Activated effector memory CD4-positive, alpha-beta T cell treated with anti-CD3 and anti-CD28 coated beads, Interleukin-2, amount 50 U/mL, for 16 hours (primary cell): ENCODE measurements at places on chromosomes 11 and 22.

GRCh38 chr11:96010683-96011082 is 86.8 kb upstream of the MTMR2 start:
- no peak for DNase-seq

DNA sequence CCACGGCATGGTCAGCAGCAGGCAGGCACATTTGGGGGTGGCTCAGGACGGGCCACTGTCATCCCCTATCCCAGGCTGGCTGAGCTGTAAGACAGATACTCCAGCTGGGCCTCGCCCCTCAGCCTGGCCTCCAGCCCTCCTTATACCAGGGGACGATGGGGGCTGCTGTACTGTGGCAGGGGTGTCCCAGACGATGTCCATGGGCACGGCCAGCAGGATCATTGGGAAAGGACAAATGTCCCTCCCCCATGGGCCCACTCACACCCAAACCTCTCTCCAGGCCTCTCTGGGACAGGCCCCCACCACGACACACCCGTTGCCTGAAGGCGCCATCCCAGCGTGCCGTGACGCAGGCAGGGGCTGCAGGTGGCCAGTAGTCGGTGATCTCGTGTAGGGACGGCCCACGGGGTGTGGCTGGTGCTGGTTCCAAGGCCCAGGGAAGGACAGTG is 1.5 kb upstream of the IL17REL start:
- peak; percentile 63 for DNase-seq

DNA sequence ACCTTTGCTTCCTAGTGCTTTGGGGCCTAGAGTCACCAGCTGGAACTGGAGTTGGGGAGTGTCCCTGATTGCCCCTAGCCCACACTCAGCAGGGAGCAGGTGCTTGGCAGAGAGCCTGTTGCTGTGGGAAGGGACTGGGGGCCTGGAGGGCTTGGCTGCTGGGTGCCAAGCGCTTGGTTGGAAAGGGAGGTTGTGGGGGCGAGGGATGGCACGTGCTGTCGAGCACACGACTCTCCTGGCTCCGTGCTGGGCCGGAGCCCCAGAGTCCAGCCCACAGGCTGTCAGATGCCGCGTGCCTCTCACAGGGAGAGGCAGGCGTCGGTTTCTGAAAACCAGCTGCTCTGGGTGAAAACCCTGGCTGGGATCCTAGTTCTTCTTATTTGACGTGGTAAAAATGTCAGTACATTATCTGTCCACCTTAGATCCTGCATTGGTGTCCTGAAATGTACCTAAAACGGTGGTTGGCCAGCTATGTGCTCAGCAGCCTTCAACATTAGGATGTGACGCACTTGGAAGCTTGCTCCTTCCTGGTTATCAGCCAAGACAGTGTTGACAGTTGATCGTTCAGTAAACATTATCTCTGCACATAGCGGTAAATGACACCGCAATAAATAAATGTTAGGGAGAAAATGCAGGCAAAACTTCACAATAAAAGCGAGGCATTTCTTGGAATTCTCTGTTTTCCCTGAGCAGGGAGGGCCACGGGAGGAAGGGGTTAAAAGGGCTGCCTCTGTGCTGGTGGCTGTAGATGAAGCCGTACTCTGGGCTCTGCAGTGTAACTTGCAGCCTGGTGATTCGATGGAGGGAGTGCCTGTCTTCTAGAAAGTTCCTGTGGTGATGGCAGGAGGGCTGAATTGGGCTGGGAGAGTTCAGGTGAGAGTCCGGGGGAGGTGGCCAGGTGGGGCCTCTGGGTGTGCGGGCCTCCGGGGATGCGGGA is 29.2 kb downstream of the GRAMD4 start:
- DNase-seq, result no peak

- no peak for DNase-seq
Measured at GRCh38 chr11:35105319-35106079, 33.5 kb upstream of the CD44 start.

GRCh38 chr11:30938810-30939209 is 352.7 kb upstream of the MPPED2 start:
- DNase-seq, result no peak

GRCh38 chr11:117075186-117075585 is 23.0 kb downstream of the SIK3 start:
- no peak for DNase-seq

GRCh38 chr11:64348383-64349024 is 8.5 kb downstream of the CCDC88B start:
- DNase-seq, result no peak

GRCh38 chr11:120707098-120707497 is 195.6 kb downstream of the GRIK4 start:
- DNase-seq, result no peak

DNA sequence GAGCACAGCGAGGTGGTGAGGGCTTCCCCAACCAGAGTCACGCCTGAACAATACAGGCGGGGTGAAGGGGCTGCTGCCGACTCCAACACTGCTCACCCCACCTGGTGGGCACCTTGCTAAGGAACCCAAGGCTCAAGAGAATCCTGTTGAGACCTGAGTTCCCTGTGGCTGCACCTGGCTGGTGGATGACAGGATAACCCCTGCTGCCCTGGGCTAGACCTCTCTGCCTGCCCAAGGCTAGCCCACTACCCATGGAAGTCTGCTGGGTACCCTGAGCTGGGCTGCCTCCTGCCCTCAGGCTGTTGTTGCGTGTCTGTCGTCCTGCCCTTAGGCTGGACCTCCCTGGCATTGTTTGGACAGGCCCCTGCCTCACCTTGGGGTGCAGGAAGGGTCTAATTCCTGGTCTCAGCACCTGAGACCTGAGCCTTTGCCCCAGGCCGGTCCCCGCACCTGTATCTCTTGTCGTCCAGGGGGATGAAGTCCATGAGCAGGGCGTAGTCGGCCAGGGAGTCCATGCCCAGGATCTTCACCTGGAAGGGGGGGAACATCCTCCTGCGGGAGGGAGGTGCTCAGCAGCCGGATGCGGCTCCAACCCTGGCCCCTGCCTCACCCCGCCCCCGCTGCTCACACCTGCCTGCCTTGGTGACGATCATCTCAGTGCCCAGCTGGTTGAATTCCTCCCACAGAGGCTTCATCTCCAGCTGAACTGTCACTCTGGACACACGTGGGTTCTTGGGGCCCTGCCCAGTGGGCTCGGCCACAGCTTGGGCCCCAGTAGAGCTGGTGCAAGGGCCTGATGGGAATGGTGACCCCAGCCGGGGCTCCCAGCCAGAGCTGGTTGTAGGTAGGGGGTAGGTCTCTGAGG is 4.9 kb upstream of the NUDT8 start:
- DNase-seq, result peak; percentile 47

- DNase-seq, result no peak
Measured at GRCh38 chr11:118443590-118444218, 7.4 kb downstream of the KMT2A start.

- no peak for DNase-seq
Measured at GRCh38 chr22:40593460-40594273, 42.9 kb downstream of the MRTFA start.

DNA sequence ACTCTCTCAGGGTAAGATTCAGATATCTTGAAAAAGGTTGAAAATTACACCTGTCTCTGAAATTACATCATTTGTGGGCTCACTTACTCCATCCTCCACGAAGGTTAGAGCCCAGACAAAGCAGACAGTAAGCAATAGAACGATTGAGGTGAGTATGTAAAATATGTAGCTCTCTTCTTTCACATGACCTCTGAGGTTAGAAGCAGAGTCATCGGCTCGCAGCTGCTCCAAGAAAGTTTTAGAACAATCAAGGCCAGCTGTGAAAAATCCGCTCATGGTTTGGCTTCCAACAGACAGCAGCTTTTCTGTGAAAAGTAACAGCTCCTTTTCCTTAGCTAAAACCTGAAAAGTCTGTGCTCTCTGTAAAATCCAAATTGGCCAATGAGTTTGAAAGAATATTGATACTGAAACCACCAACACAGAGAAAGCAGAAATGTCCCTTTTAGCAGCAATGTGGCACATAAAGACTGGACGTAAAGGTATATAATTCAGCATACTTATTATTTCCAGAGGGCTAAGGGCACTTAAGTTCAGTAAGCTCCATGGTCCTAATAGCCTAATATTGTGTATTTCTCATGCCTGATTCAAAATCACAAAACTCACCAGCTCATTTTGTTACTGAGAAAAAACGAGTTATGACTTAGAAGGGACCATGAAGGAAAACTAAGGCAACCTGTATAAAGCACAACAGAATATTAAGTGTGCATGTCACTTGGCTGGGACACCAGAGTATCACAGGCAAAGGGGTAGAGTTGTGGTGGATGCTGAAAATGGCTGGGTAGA is 78.2 kb downstream of the FAM76B start:
- DNase-seq, result no peak

DNA sequence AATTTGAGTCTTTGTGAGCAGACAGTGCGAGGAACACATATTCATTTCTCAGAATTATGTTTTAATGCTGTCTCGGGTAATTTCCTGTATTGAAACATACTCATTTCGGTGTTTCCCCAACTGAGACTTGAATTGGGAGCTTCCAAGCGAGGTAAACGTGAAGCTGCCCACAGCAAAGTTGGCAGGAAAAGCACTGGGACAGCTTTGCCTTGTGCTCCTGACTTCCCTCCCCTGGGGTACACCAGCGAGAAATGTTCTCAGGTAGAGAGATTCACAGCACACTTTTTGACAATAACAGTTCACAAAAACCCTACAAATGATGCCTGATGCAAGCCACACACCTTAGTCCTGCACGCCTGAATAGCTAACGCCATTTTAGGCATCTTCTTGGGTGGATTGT is 3.1 kb downstream of the HTR3B start:
- DNase-seq, result no peak

DNA sequence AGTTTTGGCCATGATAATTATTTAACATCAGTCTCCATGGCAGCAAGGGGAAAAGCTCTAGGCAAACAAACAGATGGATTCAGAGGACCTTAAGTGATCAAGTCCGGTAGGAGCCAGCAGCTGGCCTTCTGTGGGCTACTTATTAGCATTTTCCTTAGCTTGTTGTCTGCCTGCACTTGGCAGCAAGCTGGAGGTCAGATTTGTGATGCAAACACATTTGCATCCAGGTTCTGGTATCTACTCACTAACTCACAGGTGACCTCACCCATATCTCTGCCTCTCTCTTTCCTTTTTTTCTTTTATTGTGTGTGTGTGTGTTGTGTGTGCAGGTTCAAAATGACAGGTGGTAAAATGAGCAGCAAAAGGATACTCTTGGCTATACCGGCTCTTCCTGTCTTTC is 32.3 kb downstream of the ARHGAP42 start:
- no peak for DNase-seq

DNA sequence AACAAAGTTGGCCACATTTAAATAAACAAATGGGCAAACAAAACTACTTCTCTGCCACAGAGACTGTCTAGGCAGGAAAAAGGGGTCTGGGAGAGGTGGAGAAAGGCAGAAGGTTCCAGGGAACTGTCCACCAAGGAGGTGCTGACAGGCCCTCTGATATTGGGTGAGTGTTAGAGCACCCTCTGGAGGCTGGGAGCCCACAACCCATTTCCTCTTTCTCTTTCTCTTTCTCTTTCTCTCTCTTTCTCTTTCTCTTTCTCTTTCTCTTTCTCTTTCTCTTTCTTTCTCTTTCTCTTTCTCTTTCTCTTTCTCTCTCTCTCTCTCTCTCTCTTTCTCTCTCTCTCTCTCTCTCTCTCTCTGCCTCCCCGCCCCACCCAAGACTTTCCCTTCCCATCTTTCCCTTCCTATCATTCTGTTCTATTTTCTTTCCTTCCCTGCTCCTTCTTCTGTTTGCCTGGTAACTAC is 912.8 kb downstream of the DLG2 start:
- DNase-seq, result peak; percentile 53

DNA sequence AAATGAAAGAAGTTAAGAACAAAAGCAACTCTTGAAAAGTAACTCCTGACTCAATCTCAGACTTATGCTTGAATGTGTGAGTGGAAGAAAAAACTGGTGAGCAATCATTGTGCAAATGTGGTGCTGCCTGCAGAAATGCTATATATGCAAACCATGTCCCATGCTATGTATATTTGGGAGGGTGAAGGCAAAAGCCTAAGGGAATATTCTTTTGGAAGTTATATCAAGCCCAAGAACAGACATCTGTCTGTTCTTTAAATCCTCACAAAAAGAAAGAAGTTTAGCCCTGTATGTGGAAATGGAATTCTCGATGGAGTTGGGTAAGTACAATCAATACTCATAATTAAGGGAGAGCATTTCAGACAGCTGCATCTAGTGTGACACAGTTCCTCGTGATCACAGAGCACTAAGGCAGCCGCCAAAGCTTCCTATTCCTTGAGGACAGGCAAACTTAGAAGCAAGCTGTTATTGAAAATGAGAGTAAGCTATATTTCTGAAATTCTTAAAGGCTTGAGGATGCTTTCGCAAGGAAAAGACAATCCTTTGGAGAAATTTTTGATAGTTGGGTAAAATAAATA is 406.5 kb upstream of the CHORDC1 start:
- no peak for DNase-seq

- no peak for DNase-seq
Measured at GRCh38 chr22:37012262-37012904, 6.9 kb downstream of the TST start.

DNA sequence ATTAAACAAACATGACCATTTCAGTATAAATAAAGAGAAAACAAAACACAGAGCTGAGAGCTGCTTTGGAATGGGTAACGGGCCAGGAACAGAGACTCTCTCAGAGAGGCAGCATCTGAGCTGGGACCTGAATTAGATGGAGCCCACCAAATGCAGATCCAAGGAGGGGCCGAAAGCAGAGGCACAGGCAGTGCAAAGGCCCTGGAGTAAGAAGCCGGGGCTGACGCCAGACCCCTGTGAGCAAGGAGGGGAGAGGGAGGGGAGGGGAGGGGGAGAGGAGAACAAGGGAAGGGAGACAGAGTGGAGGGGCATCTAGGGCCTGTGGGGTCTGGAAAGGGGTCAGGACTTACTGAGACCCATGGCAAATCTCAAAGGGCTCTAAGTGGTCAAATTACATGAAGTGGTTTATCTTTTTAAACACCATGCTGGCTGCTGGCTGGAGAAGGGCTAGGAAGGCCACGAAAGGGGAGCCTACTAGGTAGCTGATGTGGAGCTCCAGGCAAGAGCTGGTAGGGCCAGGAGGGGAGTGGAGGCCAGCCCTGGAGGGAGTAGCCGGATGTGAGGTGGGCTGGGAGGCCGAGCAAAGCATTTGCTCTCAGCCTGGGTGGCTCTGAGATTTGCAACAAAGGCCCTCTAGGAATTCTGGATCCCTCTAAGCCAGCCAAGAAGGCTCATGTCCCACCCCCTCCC is 3.2 kb downstream of the OSBPL5 start:
- no peak for DNase-seq

DNA sequence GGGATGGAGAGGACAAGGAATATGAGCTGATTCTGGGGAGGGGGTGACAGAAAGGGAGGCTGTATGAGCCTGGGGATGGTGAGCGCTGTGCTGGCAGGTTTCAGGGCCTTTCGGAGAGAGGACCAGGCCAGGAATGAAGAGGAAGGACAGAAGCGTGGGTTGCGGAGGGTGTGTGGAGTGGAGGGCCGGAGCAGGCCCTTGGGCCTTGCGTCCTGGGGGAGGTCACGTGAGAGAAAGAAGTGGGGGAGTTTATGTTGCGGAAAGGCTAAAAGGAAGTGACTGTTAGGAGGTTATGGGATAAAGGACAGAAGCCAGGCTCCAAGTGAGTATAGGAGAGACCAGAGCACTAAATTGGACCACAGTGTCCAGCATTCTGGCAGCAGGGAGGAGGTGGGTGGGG is 17.5 kb downstream of the BCR start:
- no peak for DNase-seq

DNA sequence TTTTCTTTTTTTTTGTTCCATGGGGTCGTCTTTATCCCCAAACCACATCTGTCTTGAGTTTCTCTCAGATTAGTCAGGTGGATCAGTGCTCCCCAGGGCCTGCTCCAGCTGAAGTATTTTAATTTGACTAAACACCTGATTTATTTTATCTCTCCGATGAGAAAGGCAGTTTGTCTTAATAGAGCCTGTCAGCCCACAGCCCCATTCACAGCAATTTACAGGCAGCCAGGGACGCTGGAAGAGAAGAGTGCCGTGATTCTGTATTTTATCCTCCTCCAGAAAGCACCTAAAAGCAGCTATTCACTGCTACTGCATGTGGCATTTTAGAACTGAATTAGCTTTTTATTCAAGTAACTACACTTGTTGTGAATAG is 164.5 kb downstream of the SOX6 start:
- DNase-seq, result no peak
